Globus pallidus (tissue), 1 donor: ENCODE measurements at places on chromosomes 16 and 17.

- no peak for DNase-seq
These were observed 23.5 kb downstream of the XPO6 start for GRCh38 chr16:28188085-28188916.

GRCh38 chr17:71375948-71376347, 744.9 kb upstream of the SOX9 start:
- no peak for DNase-seq

DNA sequence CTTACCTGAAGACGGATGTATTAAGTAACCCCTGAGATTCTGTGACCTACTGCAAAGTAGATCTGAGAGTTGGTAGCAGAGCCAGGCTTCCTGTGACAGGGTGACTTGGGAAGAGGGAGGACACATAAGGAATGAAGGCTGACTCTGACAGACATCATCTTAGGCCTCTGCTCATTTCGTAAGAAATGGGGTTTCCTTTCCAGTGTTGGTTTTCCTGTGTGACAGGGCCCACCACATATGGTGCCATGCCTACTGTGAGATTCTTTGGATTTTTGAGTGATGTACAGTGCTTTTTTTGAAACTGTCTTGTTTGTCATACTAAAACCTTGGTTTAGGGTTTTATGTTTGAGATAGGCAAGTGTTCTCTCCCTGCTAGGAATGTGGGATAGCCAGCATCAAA, 12.7 kb downstream of the LIG3 start:
- DNase-seq, result no peak

- DNase-seq, result no peak
These were observed 4.5 kb downstream of the PLLP start for GRCh38 chr16:57279780-57280638.

DNA sequence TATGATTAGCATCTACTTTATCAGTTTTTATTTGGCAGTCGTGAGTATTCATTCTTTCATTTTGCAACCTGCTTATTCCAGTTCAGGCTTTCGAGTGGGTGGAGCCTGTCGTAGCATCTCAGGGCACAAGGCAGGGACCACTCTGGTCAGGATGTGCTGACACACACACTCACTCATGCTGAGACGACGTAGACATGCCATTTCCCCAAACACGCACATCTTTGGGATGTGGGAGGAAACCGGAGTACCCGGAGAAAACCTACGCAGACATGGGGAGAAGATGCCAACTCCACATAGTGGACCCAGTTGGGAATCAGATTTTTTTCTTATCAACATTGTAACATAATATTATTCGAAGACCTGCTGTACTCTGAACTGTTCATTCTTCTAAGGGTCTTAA, 756.5 kb upstream of the RBFOX1 start:
- DNase-seq, result no peak

DNA sequence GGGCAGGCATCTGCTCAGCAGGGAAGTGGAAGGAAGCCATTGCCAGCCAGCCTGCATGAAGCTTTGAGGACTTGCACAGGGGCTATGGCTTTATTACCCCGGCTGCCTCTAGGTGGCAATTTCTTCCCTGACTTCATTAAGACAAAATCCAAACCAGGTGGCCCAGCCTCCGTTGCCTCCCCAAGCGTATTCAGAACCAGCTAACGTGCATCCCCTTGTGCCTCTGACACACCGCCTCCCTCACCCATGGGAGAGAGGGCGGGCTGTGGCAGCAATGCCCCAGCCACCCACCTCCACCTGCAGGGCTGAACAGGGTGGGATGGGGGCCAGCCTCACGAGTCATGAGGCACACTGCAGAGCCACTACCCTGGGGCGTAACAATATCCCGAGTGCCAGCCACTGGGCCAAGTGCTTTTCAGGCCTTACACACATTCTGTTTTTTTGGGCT, 6.8 kb downstream of the KIFC3 start:
- DNase-seq, result no peak

DNA sequence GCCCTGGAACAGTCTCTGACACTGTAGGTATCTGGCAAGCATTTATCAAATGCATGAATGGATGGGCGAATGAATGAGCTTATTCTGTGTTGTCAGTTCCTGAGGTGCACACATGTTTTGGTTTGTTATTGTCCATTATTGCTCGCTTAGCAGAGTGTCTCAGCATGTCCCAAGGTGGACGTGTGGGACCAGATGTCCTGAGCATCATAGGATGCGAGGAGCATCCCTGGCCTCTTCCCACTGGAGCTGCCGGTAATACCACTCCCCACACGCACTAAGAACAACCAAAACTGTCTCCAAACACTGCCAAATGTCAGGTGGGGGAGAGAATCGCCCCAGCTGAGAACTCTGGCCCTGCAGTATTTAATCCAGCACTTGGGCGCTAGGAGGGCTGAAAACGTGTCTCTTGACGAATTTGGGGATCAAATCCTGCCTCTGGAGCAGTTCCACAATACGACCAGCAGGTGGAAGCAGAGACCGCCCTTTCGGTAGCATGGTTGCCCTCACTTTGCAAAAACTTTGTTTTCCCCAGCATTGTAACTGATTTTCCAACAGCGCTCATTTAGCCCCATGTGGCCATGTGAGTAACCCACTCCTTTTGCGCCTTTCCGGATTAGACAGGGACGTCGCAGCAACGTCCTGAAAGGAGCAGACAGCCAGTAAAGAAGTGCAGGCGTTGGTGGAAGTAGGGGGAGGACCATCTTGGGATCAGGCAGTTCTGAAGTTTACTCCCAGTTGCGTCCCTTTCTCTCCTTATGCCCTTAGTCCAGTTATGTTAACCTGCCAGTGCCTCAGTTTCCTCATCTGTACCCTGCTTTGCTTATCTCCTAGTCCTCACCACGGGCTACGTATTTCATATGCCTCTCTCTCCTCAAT, 22.7 kb downstream of the TMEM114 start:
- DNase-seq, result peak; percentile 68

DNA sequence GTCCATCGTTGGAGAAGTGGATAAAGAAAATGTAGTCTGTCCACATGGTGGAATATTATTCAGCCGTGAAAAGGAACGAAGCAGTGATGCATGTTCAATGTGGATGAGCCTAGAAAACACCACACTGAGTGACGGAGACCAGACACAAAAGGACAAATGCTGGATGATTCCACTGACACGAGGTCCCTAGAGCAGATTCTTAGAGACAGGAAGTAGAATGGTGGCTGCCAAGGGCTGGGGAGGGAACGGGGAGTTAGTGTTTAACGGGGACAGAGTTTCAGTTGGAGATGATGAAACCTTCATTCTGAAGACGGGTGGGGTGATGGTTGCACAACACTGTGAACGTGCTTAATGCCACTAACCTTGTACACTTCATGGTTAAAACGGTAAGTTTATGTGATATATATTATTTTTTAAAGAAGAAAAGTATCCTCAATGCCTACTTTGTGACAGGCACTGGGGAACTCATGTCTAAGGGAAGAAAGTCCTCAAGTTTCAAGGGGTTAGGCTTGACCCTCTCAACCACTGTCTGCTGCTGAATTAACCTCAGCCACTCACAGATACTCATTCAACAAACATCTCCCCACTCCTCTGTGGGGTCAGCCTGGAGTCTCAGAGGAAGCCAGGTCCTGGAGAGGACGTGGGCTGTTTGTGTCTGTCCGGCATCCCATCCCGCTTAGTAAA, 17.6 kb downstream of the C16orf74 start:
- no peak for DNase-seq
